Cardiac fibroblast (primary cell): ENCODE measurements at places on chromosomes 13 and 19.

GRCh38 chr19:3599776-3600187 is 6.9 kb downstream of the TBXA2R start:
- DNase-seq: no peak

DNA sequence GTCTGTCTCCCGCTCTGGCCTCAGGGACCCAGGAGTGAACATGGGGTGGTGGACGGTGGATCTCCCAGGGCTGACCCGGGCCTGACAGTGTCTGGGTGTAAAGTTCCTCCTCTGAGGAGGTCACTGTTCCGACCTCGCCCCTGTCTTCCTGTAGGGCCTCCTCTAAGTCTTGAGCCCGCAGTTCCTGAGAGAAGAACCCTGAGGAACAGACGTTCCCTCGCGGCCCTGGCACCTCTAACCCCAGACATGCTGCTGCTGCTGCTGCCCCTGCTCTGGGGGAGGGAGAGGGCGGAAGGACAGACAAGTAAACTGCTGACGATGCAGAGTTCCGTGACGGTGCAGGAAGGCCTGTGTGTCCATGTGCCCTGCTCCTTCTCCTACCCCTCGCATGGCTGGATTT is at the start of gene SIGLEC9:
Gene SIGLEC9, plus strand, starts transcription at position 178 of the 400 bp plus-strand sequence. Its CDS starts 69 bp downstream, at position 247.
- no peak for DNase-seq

DNA sequence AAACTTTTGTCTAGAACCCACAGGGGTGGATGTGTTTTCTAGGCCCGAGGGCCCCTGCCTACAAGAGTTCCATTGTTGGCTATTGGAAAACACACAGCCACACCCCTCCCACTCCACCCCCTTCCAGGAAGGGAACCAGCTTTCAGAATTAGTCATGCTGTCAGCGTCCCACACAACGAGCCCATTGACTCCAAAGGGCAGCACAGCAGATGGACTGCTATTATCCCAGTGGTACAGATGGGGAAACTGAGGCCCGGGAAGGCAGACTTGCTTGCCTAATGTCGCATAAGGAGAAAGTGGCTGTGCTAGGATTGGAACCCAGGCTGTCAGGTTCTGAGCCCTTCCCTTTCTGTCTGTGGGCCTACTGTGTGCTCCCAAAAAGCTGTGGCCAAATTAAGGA is 8.1 kb upstream of the FXYD3 start:
- peak; percentile 72 for DNase-seq

DNA sequence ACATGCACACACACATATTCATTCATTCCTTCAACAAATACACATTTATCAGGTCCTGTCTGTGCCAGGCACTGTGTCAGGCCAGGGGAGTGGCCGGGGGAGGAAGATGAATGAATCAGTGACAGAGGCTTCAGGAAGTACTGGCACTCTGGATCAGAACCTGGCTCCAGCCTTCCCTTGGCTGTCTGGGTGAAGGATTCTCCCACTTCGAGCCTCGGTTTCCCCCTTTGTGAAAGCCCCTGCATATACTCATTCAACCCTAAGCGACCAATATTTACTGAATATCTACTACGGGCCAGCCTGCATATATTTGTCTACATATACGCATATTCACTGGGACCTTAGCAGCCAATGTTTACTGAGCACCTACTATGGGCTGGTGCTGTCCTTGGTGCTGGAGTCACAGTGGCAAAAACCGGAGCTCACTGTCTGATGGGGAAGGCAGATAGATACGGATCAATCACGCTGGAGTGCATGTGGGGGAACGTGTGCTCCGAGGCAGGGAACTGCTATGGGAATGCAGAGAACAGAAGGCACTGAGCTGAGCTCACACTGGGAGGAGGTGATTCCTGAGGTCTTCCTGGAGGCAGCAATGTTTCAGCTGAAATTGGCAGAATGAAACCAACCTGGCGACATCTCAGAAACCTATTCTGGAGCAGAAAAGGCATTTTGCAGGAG is 636 bp upstream of the ZNF579 start:
- DNase-seq: no peak

DNA sequence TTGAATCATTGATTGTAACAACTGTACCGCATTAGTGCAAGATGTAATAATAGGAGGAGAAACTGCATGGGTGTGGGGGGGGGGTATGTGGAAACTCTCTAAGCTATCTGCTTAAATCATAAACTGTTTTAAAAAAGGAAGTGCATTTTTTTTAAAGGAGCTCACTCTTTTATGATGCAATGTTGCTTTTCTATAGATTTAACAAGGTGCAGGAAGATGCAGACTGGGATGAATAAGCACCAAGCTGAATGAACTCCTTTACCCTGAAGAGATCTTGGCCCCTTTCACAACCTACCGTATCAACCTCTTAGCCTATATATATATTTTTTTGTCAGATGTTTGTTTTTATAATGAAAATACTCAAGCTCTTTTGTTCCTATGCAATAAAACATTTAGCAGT is 95.9 kb downstream of the AKAP11 start:
- DNase-seq: no peak

DNA sequence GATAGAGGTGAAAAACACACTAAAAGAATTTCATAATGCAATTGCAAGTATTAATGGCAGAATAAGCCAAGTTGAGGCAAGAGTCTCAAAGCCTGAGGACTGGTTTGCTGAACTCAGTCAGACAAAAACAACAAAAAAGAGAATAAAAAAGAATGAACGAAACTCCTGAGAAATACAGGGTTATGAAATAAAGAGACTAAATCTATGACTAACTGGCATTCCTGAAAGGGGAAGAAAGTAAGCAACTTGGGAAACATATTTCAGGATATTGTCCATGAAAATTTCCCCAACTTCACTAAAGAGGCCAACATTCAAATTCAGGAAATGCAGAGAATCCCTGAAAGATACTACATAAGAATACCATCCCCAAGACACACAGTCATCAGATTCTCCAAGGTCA is 47.8 kb downstream of the UBL3 start:
- peak; percentile 8 for DNase-seq
